ENCODE measurements at places on chromosomes 2 and 18.

GRCh38 chr18:74914648-74915047 is 294.3 kb downstream of the PTGR3 start:
- no peak for DNase-seq

- DNase-seq: no peak
Measured at GRCh38 chr2:11430729-11431128, 35.2 kb downstream of the E2F6 start.

GRCh38 chr2:15560140-15560987 is 770 bp downstream of the NBAS start:
- DNase-seq: peak; percentile 63

- no peak for DNase-seq
Measured at GRCh38 chr2:30978854-30979253, 159.4 kb downstream of the GALNT14 start.

Measured in AG20443 (cell line).